ENCODE measurements at places on chromosomes 6 and 20.

- DNase-seq, result peak; percentile 76
These were observed 10.5 kb downstream of the NKX2-2 start for GRCh38 chr20:21503345-21503744.

DNA sequence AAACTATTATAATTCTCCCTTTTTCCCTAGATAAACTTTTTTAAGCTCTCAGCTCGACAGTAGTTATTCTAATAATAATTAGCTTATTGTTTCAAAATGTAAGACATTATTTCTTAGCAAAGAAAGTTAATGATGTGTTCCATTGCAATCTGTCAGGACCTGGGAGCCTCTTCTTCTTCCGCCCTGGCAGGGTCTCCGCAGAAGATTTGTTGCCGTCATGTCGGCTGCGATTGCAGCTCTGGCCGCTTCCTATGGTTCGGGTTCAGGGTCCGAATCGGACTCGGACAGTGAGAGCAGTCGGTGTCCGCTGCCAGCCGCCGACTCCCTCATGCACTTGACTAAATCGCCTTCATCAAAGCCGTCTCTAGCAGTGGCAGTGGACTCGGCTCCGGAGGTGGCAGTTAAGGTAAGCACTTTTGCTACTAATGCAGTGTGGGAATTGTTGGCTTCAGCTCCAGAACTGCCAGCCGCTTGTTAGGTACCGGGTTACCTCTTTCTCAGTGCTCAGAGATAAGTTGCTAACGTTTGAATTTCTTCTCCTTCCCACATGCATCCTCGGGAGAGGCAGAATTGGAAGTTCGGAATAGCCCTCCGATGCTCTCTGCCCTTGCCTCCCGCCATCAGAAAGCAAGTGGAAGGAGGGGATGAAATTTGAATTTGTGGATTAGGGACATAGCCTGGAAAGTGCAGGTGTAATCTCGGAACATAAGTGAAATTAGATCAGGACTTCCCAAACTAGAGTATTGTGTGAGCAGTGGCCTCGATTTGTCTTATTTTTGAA lies at the start of gene CDC40:
Gene CDC40 (plus strand): TSS at position 200 of the 781 bp plus-strand sequence. CDS start 18 bp downstream, at position 218.
- DNase-seq, result no peak

GRCh38 chr6:4637691-4638433 lies 138.3 kb upstream of the CDYL start:
- no peak for DNase-seq

DNA sequence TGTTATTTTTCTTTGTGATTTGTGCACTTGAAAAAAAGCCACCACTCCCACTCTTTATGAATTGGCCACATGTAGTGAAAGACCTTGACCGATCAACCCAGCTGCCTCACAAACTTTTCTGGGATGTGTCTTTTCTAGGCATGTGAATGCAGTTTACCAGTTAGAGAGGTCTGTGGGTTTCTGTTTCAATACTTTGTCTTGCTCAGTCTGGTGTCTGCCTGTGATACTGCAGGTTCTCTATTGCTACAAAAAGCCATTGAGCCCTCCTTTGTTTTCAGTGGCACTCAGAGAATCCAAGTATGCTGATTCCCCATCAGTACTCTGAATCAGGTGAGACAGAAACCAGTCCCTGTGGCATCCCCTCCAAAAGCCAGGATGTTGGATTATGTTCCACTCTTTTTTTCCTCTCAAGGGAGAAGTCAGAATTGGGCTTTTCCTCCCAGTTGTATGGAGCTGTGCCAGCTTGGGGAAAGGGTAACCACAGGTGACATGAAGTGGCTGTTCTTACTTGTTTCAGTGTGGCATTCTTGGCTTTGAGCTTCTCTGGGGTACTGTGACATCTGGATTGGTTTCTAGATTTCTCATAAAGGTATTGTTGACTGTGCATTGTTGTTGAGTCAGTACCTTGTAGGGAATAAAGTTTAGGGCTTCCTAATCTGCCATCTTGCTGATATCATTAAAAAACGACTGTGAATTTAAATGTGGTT lies 26.3 kb upstream of the ZFP64 start:
- DNase-seq, result no peak

DNA sequence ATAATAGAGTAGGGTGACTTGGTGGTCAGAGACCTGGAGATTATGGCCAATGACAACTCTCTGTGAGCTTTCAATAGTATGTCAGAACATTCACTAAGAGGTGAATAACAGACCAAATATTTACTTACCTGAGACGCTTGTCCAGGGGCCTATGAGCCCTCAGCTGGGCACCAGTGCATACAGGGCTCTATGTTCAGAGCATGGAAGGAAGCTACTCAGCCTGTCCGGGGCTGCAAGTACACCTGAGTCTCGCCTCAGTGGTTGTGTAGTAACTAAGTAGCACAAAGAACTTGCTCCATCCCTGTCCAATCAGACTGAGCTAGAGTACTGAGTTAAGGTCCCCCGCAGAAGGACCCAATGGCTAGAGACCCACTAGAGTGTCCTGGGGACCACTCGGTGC lies 11.6 kb upstream of the SCGN start:
- DNase-seq, result no peak

DNA sequence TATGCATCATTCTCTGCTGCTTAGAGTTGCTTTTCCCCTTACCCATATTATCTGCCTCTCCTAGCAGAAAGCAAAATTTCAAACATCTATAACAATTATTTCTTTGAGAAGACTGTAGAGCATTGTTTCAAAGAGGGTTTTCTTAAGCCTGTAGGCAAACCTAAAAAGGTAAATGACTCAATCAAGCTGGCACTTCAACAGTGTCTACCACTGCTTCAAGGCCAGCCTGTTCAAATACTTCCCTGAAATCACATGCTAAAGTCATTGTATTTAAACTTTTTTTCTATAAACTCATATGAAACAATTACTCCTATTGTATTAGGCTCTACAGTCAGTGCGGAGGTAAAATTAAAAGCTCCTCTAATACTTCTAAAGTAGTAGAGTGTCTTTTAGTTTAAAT lies 87.1 kb downstream of the OGFRL1 start:
- DNase-seq, result no peak

DNA sequence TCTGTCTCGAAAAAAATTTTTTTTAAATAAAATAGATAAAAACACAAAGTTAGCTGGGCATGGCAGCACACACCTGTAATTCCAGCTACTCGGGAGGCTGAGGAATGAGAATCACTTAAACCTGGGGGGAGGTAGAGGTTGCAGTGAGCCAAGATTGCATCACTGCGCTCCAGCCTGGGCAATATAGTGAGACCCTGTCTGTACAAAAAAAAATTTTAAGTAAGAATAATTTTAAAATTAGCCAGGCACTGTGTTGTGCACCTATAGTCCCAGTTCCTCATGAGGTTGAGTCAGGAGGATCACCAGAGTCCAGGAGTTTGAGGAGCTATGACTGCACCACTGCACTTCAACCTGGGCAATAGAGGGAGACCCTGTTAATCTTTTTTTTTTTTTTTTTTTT lies 149.2 kb upstream of the SHLD1 start:
- no peak for DNase-seq

GRCh38 chr6:43127877-43128276 lies 43.2 kb upstream of the SRF start:
- no peak for DNase-seq

- DNase-seq, result no peak
These were observed 90.2 kb downstream of the DST start for GRCh38 chr6:56552187-56553130.

GRCh38 chr6:70124443-70124842 lies 178.4 kb downstream of the COL9A1 start:
- DNase-seq, result no peak

DNA sequence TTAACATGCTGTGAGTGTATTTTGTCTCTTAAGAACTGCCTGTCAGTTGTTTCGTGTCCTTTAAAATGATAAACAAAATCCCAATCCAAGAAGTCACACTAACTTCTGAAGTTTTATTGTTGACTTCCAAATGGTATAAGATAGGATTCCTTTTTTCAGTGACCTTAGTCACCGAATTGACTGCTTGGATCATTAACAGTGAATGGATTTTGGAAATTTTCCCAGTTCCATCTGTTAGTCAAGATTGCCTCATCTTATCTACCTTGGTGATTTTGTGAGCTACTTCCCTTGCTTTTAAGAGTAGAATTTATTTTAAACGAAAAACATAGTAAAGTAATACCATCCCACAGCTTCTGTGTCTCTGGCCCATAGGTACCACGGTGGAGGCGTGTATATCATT lies 14.9 kb downstream of the RIOK1 start:
- no peak for DNase-seq

DNA sequence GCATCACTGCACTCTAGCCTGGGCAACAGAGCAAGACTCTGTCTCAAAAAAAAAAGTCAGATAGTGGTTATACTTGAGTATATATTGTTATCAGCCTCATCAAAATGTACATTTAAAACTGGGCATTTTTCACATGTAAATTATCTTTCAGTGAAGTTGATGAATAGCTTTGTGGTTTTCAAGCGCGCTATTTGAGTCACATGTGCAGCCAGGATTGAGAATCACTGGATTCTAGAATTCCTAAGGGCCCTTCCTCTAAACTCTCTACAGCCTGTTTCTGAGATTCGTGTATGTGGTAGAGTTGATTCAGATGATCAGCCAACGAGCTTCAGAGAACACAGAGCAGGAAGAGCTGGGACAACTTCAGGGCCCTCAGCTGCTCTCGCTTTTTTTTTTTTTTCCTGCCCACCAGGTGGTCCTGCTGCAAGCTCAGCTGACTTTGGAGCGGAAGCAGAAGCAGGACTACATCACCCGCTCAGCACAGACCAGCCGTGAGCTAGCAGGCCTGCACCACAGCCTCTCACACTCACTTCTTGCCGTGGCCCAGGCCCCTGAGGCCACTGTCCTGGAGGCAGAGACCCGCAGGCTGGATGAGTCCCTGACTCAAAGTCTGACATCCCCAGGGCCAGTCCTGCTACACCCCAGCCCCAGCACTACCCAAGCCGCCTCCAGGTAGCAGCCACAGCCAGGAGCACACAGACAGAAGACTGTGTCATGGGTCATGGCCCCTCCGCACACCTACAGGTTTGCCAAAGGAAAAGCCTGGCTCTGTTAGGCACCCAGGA lies 18.3 kb downstream of the C20orf173 start:
- no peak for DNase-seq

GRCh38 chr6:134424165-134424797 lies 106.4 kb upstream of the SGK1 start:
- DNase-seq, result no peak

DNA sequence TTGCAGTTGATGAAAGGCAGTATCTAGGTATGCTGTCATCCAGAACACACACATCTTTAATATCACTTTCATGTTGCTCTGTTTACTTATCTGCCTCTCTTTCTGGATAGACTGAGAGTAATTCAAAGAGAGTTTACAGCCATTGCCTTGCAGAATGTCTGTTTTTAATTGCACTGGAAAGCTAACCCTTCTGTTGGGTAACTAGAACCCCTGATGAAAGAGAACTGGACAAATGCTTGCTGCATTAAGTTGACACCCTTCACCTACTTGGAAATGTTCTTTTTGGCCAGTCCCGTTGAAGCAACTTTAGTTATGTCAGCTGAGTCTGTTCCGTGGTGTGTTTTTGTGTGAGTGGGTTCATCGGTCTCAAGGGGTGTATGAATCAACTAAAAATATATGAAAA lies 383.8 kb upstream of the CITED2 start:
- no peak for DNase-seq

- no peak for DNase-seq
These were observed 89.1 kb upstream of the PLEKHG1 start for GRCh38 chr6:150510576-150510975.

DNA sequence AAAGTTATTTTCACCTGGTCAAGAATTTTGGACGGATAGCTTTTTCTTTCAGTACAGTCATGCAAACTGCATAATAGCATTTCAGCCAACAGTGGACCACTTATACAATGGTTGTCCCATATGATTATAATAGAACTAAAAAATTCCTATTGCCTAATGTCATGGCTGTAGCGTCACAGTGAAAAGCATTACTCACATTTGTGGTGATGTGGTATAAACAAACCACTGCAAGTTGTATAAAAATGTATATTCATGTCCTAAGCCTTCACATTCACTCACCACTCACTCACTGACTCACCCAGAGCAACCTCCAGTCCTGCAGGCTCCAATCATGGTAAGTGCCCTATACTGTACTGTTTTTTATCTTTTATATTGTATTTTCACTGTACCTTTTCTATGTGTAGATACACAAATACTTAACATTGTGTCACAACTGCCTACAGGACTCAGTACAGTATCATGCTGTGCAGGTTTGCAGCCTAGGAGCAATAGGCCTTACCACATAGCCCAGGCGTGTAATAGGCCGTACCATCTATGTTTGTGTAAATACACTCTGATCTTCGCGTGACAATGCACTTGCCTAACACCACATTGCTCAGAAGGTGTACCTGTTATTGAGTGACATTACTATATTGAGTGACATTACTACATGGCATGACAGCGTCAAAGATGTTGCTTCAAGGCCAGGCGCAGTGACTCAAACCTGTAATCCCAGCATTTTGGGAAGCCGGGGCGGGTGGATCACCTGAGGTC lies 17.9 kb downstream of the ABHD12 start:
- no peak for DNase-seq

- no peak for DNase-seq
These were observed 106.5 kb downstream of the CDH26 start for GRCh38 chr20:60064554-60065196.

- peak; percentile 51 for DNase-seq
These were observed 960 bp downstream of the ATP9A start for GRCh38 chr20:51766994-51767866.

GRCh38 chr6:95670011-95670463 lies 92.7 kb downstream of the MANEA start:
- no peak for DNase-seq

- no peak for DNase-seq
These were observed 117.9 kb upstream of the PTPN1 start for GRCh38 chr20:50392138-50392866.

DNA sequence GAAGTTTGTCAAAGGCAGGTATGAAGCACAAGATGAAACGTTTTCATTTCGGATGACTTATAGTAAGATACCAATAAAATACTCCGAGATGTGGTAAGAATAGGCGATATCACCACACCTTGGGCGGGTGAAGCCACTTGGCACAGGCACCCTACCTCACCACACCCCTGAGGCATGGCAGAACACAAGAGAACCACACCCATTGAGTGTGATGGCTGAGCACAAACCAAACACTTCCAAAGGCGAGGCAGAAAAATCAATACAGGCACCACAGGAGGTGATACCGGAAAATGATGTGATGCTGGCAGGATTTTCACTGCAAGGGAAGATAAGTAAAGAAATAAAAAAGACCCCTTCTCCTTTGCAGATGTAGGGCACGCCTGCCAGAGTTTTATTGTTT lies 332.9 kb upstream of the PRDM1 start:
- no peak for DNase-seq

- DNase-seq, result no peak
These were observed 166.9 kb downstream of the CDH4 start for GRCh38 chr20:61419010-61419409.

GRCh38 chr6:162364488-162364887 lies 363.1 kb downstream of the PRKN start:
- no peak for DNase-seq

Data from pons (tissue), 1 donor.